SK-N-SH (cell line): ENCODE measurements at places on chromosomes 3 and 15. TPM values are rescaled to one million over a fixed set of nuclear protein-coding genes. Genes with fewer than 3 reads are reported as not detected.

ZMYND10 gene
- polyA plus RNA-seq = 0.83 and 0.95 TPM in 2 replicates

RHOV gene
- polyA plus RNA-seq = 0.49 and 0.62 TPM in 2 replicates

GOLGA6B gene
- polyA plus RNA-seq = 0.03 TPM in 1 of 2 replicates, not detected in the other

FBN1 gene
- 248 and 298 TPM in 2 replicates for polyA plus RNA-seq

DNASE1L3 gene
- polyA plus RNA-seq = not detected in 2 replicates

NEIL1 gene
- 11.4 and 12.0 TPM in 2 replicates for polyA plus RNA-seq

SERPINI2 gene
- not detected in 2 replicates for polyA plus RNA-seq

NEK4 gene
- 8.8 and 9.3 TPM in 2 replicates for polyA plus RNA-seq

DNAH12 gene
- polyA plus RNA-seq = 0.03 and 0.05 TPM in 2 replicates

PATL2 gene
- 0.13 and 0.31 TPM in 2 replicates for polyA plus RNA-seq

SLC12A1 gene
- not detected in 2 replicates for polyA plus RNA-seq

AHSG gene
- polyA plus RNA-seq = not detected in 2 replicates

SLC28A2 gene
- not detected in 2 replicates for polyA plus RNA-seq

DNA sequence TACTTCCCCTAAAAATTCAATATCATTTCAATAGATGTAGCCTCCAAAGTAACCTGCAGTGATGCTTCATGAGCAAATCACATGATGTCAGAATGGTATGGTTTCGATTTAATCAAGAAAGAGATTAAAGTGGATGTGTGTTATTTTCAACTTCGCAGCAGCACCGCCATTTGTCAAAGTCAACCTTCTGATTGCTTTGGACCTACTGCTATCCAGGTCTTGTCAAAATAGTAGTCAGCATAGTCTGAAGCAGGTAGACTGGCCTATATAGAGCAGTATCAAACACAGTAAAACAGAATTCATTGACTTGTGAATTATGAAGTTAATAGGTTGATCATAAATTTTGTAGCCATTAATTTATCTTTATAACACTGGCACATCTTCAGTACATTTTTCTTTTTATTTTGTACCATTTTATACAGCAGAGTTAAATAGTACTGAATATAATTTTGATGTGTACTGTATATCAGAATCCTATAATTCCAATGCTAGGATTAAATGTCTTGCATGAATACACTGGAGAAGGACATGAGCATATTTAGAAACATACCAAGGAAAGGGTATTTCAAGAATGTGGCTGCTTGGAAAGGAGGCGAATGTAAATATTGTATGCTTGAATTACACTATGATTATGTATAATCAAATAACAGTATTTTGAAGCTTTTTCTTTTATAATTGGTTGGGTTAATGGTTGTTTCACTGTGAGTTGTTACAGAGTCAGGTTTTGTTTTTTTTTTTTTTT lies 79.6 kb downstream of the CDIN1 start:
- DNase-seq = no peak

GRCh38 chr3:28846971-28847478 lies 433.8 kb upstream of the RBMS3 start:
- peak; percentile 51 for DNase-seq

- DNase-seq = no peak
These were observed 20.1 kb upstream of the MAGEF1 start for GRCh38 chr3:184731786-184732537.

DNA sequence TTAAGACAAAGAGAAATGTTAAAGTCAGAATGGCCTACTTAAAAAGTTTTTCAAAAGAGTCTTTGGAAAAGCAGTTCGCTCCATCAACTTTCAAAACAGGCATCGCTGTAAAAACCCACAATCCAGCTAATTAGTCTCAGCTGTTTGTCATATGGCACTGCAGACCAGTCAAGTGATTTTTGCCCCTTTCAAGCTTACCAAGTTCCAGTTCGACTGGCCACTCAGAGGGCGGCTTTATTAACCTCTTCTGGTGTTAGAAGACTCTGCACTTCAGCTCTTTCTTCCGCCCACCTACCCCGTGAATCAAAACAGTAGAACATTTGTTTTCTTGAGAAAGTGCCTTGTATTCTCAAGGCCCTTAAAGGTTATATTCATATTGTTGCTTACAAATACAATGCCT lies 19.3 kb downstream of the RAB27A start:
- DNase-seq = peak; percentile 24

- no peak for DNase-seq
These were observed 38.6 kb downstream of the OSBPL10 start for GRCh38 chr3:31942446-31942845.

DNA sequence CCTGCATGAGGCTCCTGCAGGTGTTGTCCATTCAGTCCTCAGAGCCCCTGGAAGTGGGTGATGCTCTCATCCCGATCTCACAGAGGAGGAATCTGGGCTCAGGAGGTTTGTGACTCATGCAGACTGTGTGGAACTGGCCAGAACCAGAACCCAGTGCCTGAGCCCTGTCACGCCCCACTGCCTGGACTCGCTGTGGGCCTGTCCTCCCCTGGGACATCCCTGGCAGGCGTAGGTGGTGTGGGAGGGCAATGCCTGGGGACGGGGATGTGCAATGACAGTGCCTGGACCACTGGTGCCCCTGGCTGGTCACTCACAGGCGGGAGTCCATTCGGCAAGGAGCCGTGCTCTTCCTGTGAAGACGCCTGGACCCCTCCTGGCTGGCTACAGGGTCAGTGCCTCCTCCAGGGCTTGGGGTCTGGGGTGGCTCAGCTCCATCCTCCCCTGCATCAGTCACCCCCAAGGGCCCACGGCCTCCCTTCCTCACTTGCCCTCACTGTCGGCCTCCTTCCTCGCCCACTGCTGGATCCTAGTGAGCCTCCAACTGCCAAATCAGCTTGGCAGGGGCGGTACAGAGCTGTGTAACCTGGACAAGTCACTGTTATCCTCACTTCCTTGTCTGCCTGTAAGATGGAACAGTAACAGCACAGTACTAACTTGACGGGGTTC lies 14.9 kb downstream of the PSTPIP1 start:
- DNase-seq = no peak

DNA sequence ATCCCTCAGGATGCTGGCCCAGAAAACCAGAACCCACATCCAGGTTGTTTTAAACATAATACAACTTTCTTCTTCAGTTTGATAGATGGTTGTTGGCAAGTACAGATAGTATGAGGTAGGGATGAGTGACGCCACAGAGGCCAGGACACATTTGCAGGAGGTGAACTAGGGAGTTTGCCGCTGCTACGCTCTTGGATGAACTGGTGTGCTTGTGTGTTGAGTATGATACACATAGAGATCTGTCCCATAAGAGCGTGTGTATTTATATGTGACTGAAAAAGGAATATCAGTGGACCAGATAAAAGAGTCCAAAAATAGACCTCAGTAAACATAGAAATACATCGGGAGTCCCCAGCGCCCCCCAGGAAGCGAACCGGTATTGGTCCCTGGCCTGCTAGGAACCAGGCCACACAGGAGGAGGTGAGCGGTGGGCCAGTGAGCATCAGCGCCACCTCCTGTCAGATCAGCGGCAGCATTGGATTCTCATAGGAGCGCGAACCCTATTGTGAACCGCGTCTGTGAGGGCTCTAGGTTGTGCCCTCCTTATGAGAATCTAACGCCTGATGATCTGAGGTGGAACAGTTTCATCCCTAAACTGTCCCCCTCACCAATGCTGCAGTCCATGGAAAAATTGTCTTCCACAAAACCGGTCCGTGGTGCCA lies 98.1 kb downstream of the LRRK1 start:
- no peak for DNase-seq

- no peak for DNase-seq
These were observed at the start of gene TMEM212 for GRCh38 chr3:171842864-171843518. Gene TMEM212 (plus strand): TSS chr3:171843349. CDS start chr3:171843384, 35 bp downstream.

GRCh38 chr15:72233769-72234168 lies 2.8 kb upstream of the PKM start:
- no peak for DNase-seq

GRCh38 chr3:150365132-150365604 lies 42.9 kb upstream of the TSC22D2 start:
- DNase-seq = no peak

- no peak for DNase-seq
These were observed 327.1 kb downstream of the ZIC1 start for GRCh38 chr3:147736226-147736625.

DNA sequence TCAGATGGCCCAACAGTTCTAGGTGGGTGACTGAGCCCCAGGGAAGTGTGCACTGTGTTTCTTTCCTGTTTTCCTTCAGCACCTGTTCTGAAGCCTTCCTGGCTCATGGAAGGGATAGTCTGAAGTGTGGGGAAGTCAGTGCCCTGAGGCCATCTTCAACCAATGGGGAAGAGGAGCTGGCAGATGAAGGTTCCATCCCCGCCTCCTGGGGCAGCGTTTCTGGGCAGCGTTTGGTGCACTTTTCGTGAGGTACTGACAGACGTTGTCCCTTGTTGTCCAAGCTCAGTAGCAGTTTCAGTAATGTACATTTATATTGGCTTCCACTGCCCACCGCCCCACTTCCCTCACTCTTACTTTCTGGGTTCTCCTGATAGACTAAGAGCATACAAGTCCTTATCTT lies 42.6 kb upstream of the SLC25A26 start:
- no peak for DNase-seq

GRCh38 chr3:195810455-195810845 lies 1.3 kb downstream of the MUC4 start:
- no peak for DNase-seq

DNA sequence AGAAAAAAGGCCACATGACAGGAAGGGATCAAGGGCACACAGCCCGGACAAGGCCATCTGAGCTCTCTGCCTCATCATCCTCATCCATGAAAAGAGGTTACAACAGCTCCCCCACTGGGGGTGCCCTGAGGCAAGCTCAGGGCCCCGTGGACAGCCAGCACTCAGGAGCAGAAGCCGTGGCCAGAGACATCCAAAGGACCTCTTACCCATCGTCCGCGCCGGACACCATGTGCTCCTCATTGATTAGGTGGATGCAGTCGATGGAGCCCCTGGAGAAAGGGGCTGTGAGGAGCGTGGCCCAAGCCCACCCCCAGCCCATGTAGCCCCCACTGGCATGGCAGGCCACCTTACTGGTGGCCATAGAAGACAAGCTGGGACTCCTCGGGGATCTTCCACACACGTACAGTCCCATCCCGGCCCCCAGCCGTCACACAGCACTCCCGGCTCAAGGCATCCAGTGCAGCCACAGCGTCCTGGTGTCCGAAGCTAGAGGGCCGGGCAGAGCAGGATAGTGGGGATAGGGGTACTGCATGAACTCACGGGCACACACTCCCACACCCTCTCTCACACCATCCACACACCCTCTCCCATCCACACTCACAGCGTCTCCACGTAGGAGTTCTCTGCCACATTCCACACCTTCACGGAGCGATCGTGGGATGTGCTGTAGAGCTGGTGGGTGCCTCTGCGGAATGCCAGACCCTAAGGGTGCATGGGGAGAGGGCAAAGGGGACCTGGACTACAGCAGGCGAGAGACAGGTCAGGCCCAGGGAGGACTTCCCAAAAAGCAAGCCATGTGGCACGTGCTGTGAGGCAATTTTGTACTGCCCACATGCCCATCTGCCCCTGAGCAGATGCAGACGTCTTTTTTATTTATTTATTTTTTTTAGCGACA lies 6.5 kb downstream of the RRP9 start:
- DNase-seq = no peak

DNA sequence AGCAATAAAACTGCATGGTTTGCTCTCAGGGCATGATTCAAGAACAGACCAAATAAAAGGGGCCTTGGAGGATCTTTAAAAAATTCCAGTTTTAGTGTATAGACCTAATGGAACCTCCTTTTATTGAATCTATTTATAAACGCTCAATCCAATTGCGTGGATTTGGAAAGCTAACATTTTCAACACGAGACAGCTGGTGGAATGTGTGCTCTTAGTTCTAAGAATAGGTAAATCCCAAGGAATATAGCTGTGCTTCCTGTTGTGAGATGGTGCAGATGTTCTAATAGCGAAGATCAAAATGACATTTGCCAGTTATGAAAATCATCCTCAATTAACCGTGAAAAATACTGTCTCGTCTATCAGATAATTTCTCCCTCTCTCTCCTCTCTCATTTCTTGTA lies 192.5 kb downstream of the ATP10A start:
- no peak for DNase-seq

DNA sequence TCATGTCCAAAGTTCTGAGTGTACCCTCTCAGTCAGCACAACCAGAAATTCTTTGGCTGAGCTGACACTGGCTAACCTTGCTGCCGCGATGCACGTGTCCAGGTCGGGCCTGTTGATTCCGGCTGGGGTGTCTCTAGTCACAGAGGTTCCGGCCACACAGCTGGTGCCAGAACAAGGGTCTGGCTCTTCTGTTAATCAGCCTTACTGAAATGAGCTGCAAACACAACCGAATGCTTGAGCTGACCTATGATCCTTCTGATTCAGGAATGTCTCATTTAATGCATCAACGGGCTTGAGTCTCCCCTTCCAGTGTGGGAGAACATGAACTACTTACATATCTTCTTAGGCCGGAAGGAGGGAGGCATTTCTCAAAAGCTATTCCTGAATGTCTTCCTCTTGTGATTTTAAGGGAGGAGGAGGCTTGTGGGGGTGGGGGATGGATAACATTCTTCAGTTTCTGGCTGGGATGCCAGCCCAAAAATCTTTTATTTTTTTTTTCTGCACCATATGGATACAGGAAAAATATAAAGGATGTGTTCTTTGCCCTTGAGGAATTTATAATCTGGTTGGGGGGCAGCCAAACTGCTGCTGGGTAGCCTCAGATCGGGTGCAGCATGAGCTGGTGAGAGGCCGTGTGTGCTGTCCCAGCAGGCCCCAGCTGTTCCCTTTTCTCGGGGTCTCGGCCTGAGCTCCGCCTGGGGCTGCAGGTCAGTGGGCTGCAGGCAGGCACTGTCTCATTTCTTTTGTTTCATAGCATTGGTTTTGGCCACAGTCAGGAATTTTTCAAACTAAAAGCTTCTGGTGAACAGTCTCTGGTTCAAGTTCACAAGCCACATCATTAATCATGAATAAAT lies 319.1 kb upstream of the TBL1XR1 start:
- no peak for DNase-seq

- no peak for DNase-seq
These were observed 26.0 kb downstream of the TARS3 start for GRCh38 chr15:101698314-101698713.
